ENCODE measurements at places on chromosomes 6 and 20.

DNA sequence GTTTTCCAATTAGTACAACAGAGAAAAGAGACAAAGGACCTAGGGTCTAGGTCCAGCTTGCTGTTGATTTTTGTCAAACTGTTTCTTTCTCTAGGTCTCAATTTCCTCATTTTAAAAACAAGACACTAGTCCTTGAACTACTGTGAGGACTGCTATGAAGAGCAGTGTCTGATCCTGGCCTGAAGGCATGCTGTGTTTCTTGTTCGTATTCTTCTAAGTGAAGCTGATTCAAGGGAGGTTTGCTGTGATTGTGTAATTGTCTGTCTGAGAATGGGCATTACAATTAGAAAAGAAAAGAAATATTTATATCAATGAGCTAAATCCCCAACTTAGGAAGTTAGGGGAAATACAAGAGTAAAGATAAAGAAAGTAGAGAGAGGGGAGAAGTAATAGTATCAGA lies 228.2 kb upstream of the SUPT3H start:
- DNase-seq = no peak

DNA sequence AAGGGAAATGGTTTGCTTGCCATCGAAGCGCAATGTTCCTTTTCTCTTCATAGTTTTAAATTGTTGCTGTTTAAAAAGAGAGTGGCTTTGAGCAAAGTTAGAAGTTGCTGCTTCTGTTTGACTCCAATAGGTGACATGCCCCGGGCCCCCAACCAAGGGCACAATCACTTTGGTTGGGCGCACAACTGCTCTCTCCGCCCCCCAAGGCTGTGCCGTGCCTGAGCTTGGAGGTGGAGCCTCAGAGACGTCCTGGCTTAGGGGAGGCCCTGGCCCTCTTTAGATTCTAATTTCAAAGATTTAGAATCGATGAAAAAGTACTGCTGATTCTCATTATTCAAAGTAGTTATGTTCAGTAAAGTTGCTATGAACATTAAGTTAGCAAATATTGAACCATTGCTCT lies 725.9 kb downstream of the COL12A1 start:
- no peak for DNase-seq

- no peak for DNase-seq
These were observed 52.1 kb downstream of the DEK start for GRCh38 chr6:18212231-18212630.

- DNase-seq = no peak
These were observed 7.1 kb downstream of the CCND3 start for GRCh38 chr6:41934278-41935192.

DNA sequence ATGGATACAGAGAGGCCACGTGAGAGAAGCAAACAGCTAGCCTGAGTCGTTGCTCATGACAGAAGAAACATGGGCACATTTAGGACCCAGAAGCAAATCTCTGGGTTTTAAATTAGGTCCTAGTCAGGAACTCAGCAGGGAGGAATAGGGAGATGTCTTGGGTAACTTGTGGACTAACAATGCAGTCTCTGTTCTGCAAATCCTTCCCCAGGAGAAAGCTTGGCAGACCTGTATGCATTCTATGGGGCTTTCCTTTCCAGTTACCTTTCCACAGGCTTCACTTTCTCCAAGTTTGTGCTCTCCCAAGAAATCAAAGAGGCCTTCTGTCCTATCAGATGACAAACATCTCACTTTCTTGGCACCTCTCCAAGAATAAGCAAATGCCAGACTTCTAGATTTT lies 47.2 kb upstream of the PLCB4 start:
- DNase-seq = no peak
